NCI-H1436 treated with DMSO at 0.1 percent for 48 hours (cell line): ENCODE measurements at places on chromosomes 7 and 10.

DNA sequence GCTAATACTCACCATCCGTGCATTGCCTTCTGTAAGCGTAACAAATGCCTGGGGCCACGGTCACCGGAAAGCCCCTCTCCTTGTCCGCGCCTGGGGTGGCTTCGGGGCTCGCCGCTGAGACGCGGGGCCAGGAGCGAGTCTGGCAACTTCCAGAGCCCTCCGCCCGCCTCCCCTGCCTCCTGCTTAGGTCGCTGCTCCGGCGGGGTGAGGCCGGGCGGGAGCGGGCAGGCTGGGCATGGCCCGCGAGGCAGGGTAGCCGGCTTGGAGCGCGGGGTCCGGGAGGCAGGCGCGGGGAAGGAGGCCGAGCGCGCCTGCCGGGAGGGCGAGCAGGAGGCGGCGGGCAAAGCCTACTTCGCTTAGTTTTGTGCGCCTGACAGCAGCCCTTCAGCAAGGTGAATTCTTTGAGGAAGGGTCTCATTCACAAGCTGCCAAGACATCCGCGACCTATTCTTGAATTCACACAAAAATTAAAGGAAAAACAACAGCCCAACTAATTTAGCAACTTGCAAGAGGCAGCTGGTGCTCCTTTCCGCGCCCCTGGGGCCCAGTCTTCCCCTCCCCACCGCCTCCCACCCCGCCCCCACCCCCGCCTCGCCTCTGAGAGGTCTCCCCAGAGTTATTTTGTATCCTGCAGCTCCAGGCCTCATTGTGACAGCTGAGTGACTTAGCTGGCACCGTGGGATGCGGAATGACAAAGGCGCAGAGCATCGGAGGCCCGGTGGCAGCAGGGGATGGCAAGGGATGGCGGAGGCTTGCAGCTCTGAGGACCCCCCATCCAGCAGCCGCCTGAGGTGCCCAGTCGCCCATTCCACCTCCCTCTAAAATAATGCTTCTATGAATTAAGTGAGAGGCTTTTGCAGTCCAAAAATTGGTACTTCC, 12.8 kb upstream of the KAT6B start:
- no peak for DNase-seq

DNA sequence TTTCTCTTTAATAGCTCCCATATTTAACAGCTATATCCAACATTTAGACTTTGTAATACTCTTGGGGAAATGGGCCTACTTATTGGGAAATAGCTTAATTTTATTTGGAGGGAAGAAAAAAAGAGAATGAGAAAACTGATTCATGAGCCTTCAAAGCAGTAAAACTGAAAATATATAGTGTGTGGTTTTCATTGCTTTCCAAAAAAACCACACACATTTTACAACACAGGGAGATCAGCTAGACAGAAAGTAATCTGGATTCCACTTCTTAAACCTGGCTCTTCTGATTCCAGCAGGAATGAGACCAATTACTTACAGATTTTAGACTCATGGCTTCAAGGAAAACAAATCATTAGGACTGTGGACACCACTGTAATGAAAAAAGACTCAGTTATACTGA, 48.7 kb downstream of the CH25H start:
- DNase-seq, result no peak

DNA sequence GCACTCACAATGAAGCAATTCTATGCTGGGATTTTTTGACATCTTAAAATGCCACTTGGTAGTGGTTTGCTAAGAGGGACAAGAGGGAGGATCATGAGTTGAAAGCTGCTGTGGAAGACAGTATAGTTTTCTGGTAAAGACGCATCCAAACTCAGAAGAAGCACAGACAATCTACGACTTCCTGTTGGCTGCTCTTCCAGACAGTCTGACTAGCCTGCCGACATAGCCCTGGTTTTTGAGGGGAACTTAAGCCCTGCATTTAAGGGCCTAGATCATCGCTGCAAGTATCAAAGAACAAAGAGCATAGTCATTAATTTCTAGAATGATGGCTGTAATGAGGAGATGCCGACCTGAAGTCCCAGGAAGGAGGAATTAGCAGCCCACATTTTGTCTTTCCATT, 99.9 kb upstream of the IKZF1 start:
- no peak for DNase-seq

DNA sequence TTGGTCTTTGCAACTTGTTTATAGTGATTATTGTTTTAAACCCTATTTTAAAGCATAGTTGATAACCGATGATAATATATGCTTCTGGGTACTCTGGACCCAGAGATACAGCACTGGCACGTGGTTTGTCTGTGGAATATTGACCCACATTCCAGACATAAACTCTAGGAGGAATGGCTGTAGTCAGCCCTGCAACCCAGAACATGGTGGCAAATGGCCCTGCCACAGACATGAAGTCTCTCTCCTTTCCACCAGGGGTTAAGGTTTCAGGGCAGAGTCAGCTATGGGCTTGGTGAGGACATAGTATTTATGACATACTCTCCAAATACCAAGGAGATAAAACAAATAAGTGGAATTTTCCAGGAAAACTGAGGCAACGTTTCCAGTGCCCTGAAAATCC, 83.6 kb downstream of the NAMPT start:
- no peak for DNase-seq

DNA sequence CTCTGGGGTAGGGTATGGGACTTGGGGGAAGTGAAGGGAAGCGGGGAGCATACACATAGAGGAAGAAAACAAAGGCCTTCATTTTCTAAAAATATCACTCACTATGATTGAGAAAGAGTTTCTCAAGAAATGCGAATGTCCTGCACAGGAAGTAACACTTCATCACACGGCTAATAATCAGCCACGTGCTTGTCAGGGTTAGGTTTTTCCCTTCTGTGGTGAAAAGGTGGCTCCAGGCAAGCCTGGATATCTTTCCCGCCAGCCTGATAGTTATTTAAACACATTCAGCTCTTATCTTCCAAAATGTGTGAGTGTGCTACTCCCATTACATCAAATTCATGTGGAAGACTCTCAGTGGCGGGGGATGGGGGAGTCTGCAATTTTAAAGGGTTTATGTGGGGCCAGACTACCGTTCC, 166.4 kb upstream of the ADO start:
- DNase-seq, result no peak
